ENCODE measurements at places on chromosomes 3 and 15. TPM values are rescaled to one million over a fixed set of nuclear protein-coding genes. Genes with fewer than 3 reads are reported as not detected.

DNA sequence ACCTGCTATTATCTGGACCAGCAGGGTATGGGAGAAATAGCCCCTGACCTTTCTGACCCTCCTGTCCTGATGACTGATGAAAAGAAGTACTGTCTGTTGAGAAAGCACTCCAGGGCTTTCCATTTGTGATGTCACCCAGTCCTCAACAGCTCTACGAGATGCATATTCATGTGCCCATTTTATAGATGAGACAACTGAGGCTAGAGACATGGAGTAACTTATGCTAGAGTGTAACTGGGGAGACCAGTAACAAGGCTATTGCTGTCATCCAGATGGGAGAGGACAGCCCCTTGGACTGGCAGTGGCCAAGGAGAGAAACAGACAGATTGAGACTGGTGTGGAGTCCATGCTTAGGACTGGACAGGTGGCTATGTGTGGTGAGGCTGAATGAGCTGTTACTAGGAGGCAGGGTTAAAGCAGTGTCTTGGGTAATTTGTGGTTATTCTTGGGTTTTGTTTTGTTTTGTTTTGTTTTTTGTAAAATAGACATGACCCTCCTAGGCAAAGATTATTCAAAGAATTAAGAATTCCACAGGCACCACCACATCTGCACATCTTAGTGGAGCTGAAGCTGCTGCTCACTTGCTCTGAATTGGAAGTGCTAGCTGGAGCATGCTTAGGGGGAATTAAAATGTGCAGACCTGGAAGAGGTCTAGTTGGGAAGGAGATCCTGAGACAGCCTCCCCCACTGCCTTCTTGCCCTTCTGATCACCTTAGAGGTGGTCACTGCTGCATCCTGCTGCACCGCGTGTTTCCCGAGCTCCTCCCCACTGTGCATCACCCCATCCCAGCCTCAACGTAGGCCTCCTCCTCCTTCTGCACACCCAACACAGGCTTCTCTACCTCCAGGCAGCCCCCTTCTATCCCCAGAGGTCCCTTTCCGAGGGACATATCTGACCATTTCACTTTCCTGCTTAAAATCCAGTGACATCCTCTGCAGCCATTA is 8.4 kb downstream of the HRH1 start:
- no peaks in the 10 kb centered on the region for H3K27me3 ChIP-seq
- H3K4me1 ChIP-seq = peaks cover 13% of the 10 kb centered on the region
- H3K36me3 ChIP-seq = no peaks in the 10 kb centered on the region
- no peak overlapping the region for H3K27ac ChIP-seq

GRCh38 chr3:156817646-156818272 is 8.4 kb upstream of the LEKR1 start:
- H3K4me1 ChIP-seq = peaks cover 23% of the 10 kb centered on the region
- H3K4me3 ChIP-seq = peak overlapping the region; percentile 65
- peak overlapping the region; percentile 91 for H3K27ac ChIP-seq
- no peaks in the 10 kb centered on the region for H3K36me3 ChIP-seq
- H3K27me3 ChIP-seq = no peaks in the 10 kb centered on the region
- DNase-seq = no peak

DNA sequence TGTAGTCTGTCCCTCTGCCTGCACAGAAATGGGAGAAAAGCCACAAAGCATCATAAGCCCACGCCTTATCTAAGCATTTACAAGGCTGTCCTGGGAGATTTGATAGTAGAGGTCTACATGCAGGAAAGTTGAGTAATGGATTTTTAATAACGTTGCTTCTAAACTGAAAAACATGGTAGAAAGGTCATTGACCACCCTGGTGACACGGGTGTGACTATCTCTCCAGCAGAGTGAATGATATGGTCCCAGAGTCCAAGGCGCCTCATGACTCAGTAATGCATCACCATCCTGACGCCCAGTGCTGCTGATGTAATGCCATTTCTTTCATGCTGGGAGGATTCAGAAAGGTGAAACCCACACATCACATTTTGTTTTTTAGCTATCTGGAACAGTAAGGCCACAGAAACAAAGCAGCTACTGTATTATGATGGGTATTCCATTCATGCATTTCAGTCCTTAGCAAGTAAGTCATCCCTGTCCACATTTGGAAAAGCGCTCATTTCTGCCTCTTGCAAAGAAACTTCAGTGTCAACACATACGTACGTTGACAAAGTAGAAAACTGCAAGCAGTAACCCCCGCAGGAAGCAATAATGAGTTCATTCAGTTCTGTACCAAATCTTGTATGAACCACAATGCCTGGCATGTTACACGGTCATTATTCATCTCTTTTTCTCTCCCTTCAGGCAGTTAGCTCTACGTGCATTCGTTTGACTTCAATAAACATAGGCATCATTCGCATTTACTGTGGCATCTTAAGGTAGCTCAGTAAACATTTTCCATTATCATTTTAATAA is 483.5 kb downstream of the GABRG3 start:
- H3K27me3 ChIP-seq = no peaks in the 10 kb centered on the region
- no peaks in the 10 kb centered on the region for H3K36me3 ChIP-seq
- no peak overlapping the region for H3K4me3 ChIP-seq
- DNase-seq = no peak

- H3K27me3 ChIP-seq = no peaks in the 10 kb centered on the region
- H3K4me1 ChIP-seq = no peaks in the 10 kb centered on the region
- no peak for DNase-seq
Observed at GRCh38 chr15:57245130-57245529, 131.2 kb upstream of the CGNL1 start.

GRCh38 chr3:125024817-125025216 is 31.0 kb downstream of the HEG1 start:
- H3K4me1 ChIP-seq = peaks cover 46% of the 10 kb centered on the region
- no peak for DNase-seq
- H3K27ac ChIP-seq = peak overlapping the region; percentile 47
- no peaks in the 10 kb centered on the region for H3K27me3 ChIP-seq

DNA sequence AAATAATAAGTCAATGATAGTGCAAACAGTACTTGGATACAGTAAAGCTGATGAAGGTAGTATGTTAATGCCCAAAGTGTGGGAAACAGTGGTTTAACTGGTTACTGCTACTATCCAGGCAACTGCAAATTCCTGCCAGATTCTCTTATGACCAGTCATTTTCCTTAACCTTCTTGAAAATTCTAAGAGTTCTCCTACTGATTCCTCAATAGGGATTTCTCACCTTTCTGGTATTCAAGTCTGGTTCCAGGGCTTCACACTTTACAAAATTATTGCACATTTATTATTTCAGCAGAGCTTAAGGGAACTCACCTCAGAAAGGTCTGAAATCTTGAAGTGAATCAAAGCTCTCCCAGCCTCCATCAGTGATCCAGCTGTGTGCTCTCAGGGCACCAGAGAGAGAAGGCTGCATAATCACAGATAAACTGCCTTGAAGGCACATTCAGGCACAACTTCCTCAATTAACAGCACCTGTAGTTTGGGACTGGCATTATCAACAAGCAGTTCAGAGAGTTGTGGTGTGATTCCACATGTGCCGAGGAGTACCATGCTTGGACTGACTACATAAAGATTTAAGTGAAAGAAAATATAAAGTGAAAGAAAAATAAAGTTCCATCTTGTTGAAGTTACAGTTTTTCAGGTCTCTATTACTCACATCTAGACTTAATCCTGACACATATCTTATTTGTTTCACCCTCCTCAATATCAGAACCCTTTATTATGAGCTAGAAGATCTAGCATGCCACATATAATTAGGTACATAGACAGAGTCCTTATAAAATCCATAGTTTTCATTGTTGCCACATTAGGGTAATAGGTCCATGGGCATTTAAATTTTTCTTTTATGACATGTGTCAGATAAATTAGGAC is 59.5 kb upstream of the TIPARP start:
- no peak for DNase-seq
- H3K36me3 ChIP-seq = no peaks in the 10 kb centered on the region
- peak overlapping the region; percentile 64 for H3K27ac ChIP-seq
- no peaks in the 10 kb centered on the region for H3K27me3 ChIP-seq
- H3K4me3 ChIP-seq = no peak overlapping the region

GRCh38 chr3:138187296-138188012 is at the start of gene ARMC8:
Gene ARMC8 (plus strand): TSS chr3:138187301. CDS start chr3:138187555, 254 bp downstream.
- peak; percentile 79 for DNase-seq
- H3K27ac ChIP-seq = peak within 1 kb of the TSS; percentile 97
- H3K27me3 ChIP-seq = no peaks in the 10 kb centered on the region
- peaks cover 8% of the 10 kb centered on the region for H3K36me3 ChIP-seq

- no peaks in the 10 kb centered on the region for H3K36me3 ChIP-seq
- H3K27ac ChIP-seq = no peak overlapping the region
- H3K4me1 ChIP-seq = no peaks in the 10 kb centered on the region
- H3K27me3 ChIP-seq = no peaks in the 10 kb centered on the region
- no peak overlapping the region for H3K4me3 ChIP-seq
Observed at GRCh38 chr15:95681836-95682544, 648.5 kb upstream of the NR2F2 start.

DNA sequence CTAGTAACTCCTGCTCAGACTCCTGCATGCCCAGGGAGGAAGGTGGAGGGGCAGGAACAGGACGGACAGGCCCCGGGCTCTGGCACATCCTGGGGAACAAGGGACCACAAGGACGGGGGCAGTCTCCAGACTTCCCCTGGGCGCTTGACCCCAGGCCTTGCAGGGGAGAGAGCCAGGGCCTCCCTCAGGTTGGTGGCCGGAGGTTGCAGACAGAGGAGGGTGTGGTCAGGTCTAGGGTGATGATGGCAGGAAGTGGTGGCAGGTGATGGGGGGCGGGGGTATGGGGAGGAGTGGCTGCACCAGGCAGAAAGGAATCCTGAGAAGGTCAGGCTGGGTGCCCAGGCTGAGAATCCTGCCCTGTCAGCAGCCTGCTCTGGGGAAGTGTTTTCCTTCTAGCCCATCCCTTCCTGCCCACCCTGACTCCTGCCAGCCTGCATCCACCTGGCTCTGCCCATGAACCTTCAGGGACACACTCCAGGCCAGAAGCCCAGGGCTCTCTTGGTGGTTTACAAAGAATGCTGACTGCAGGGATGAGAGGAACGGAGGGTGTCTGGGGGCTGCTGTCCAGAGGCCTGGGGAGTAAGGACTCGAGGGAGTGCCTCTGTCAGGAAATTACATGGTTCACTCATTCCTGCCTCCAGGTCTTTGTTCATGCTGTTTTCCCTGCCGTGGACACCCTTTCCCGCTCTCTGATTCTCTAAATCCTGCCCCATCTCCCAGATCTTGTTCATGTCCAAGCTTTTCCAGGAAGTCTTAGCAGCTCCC is 15.8 kb downstream of the LOXL1 start:
- H3K27me3 ChIP-seq = no peaks in the 10 kb centered on the region
- H3K27ac ChIP-seq = no peak overlapping the region
- H3K4me3 ChIP-seq = no peak overlapping the region

- peaks cover 35% of the 10 kb centered on the region for H3K4me1 ChIP-seq
- no peaks in the 10 kb centered on the region for H3K36me3 ChIP-seq
- peak; percentile 88 for DNase-seq
- no peaks in the 10 kb centered on the region for H3K27me3 ChIP-seq
- peak within 1 kb of the TSS; percentile 79 for H3K4me3 ChIP-seq
- H3K27ac ChIP-seq = peak within 1 kb of the TSS; percentile 60
Observed at GRCh38 chr3:58332575-58333188, at the start of gene PXK. Gene PXK (plus strand): TSS chr3:58332892. CDS start chr3:58332989, 97 bp downstream.

- H3K4me3 ChIP-seq = no peak overlapping the region
- DNase-seq = no peak
- H3K27ac ChIP-seq = no peak overlapping the region
- H3K36me3 ChIP-seq = no peaks in the 10 kb centered on the region
- peaks cover 10% of the 10 kb centered on the region for H3K4me1 ChIP-seq
Observed at GRCh38 chr15:77346245-77347036, 73.5 kb downstream of the PEAK1 start.

DNA sequence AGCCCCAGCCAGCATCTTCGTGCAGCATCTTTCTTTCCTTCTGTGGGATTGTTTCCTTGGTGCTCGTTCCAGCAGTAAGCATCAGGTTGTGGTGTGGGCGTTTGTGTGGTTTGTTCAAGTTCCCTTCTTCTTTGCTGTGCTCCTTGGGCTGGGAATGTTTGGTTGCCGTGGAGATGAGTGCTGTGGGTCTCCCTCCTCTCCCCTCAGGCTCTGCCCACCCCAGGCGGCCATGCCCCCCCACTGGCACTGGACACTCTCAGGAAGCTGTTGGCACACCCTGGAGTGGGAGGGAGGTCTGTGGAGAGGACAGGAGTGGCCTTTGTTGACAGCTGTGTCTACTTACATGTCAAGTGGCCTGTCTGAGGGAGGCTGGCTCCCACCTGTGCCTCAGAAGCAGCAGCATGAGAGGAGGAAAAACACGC is 46.5 kb upstream of the SACM1L start:
- peaks cover 18% of the 10 kb centered on the region for H3K36me3 ChIP-seq
- peaks cover 93% of the 10 kb centered on the region for H3K4me1 ChIP-seq
- no peak overlapping the region for H3K4me3 ChIP-seq
- DNase-seq = peak; percentile 92

DNA sequence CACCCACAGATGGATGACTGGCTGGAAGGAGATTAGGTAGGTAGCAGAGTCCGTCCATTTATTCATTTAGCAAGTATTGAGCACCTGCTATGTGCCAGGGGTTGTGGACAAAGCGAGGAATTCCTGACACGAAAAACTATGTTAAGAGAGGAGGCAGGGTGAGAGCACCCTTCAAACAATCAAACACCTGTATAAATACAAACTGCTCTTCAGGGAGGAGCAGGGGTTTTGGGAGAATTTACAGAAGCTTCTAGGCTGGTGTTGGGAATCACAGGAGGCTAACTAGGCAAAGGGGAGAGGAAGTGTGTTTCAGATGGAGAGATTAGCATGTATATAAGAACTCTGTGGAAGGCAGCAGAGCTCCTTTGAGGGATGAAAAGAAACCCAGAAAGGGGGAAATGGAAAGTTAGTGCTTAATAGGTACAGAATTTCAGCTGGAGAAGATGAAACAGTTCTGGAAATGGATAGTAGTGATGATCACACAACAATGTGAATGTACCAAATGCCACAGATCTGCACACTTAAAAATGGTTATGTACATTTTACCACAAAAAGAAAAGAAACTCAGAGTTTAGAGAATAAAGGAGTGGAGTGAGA is 805 bp upstream of the SEC22C start:
- peaks cover 8% of the 10 kb centered on the region for H3K36me3 ChIP-seq
- H3K4me3 ChIP-seq = peak overlapping the region; percentile 85
- no peaks in the 10 kb centered on the region for H3K27me3 ChIP-seq
- peaks cover 28% of the 10 kb centered on the region for H3K4me1 ChIP-seq
- H3K27ac ChIP-seq = peak overlapping the region; percentile 90

DNA sequence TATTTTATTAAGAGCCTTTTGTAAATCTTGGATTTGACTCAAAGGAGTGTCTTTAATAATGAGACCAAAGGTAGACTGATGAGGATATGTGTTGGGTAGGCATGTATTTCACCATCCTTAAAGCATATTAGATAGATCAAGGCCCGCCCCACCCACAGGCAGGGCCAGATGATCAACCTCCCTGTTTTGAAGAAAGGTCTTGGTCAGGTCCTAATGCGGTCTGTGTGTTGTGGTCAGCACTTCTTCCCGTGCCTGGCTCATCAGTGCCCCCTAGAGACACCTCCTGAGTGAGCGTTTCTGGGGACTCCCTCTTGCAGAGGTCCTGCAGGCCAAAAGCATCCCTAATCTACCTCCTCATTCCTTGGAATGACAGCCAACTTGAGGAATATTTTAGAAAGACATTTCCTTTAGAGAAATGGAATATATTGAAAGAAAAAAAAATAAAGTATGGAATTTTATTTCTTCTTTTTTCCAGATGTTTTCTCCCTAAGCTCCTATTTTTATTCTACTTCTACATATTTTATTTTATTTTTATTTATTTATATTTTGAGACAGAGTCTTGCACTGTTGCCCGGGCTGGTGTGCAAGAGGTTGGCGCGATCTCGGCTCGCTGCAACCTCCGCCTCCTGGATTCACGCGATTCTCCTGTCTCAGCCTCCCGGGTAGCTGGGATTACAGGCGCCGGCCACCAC is 6.0 kb downstream of the TM4SF4 start:
- no peaks in the 10 kb centered on the region for H3K36me3 ChIP-seq
- peaks cover 11% of the 10 kb centered on the region for H3K4me1 ChIP-seq
- DNase-seq = peak; percentile 83
- no peak overlapping the region for H3K4me3 ChIP-seq
- peak overlapping the region; percentile 50 for H3K27ac ChIP-seq

BSN gene
- 0.35 TPM for total RNA-seq

SLC22A14 gene
- total RNA-seq = not detected

SIDT1 gene
- 5.3 TPM for total RNA-seq

LMAN1L gene
- total RNA-seq = not detected

PRKCD gene
- 103 TPM for total RNA-seq

GPR27 gene
- total RNA-seq = 2.6 TPM

Measured in lower lobe of right lung (tissue), 2 donors.